ENCODE measurements at places on chromosomes 5 and 9.
A peak's percentile ranks its signal among the peaks of the same experiment; 100 is the strongest.

DNA sequence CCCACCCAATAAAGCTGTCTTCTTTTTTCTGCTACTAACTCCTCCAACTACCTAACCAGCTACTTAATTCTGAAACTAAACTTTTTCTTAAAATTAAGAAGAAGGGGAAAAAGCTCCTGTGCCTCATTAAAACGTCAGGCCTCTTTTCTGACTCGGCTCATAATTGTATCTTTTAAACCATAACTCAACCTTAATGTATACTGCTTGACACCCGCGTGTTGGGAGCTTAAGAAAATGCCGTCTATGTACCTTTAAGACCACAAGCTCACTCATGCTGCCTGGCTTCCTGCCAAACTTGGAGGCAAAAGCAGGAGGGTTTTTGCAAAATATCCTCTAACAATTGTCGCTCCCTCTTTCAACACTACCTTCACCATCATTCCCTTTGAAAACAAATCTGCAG is 5.0 kb downstream of the EBF1 start:
- peak; percentile 65 for DNase-seq

DNA sequence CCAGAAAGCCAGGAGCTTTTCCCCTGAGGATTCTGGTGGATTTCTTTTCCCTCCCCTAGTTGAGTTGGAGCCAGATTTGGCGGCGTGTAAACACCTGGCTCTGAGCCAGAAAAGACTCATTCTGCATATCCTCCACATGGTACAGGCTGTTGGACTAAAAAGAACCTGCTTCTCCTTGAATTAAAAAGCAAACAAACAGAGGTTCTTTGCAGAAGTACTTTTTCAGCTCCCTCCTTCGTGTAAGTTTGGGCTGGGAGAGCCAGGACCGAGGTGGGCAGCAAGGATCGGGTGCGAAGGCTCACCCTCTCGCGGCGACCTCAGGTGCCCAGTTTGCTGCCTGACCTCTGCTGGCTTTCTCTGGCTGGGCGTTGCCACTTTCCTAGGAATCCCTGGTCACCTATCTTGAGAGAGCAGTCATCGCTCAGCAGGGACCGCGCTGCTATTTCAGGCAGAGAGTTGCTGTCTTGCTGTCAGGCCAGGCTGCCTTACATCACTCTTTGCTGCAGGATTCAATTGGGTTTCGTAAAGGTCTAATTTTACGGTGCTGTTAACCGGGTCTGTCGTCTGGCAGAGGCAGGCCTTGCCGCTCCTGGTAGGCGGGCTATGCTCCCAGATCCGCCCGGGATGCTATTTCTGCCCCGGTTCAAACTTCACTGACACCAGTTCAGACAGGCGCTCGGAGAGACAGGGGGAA is 3.2 kb downstream of the PAPPA start:
- peak; percentile 88 for DNase-seq

DNA sequence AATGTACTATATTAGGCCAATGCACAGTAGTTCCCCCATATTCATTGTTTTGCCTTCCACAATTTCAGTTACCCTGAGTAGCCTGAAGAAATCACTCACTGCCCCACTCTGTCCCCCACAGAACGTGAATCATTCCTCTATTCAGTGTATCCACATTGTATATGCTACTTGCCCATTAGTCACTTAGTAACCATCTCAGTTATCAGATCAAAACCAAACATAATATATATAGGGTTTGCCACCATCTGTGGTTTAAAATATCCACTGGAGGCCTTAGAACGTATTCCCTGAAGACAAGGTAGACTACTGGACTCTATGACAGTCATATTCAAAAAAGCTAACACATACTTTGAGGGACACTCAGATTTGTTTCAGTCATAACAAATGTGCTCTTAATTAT is 465.7 kb upstream of the RGMB start:
- peak; percentile 60 for DNase-seq

- no peak for DNase-seq
Measured at GRCh38 chr5:56070851-56071465, 76.2 kb upstream of the IL6ST start.

GRCh38 chr5:19519448-19519847 is 468.6 kb downstream of the CDH18 start:
- no peak for DNase-seq

DNA sequence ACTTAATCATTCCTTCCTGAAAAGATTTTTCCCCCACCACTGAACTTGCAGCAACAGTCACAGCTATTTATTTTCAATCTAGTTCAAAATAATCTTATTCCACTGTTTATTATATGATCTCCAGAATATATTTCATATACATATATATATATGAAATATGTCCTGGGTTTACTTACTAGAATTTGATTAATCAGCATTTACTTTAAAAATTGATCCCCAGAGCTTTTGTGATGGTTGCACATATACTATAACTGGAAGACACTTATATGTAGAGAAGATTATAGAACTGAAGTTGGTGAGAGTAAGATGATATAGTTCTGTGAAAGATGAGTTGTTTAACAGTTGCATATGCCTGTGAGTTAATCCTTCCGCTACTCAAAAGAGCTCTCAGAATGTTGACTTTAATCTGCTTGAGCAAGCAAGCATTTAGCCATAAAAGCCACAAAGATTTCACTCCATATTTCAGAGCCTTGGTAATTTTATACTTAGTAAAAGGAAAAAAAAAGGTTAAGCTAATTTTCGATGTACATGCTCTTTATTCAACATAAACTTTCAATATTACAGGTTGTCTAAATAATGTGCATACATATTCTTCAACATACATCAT is 399.3 kb upstream of the CDH9 start:
- peak; percentile 65 for DNase-seq

GRCh38 chr9:112316258-112316943 is 17.0 kb downstream of the PTBP3 start:
- no peak for DNase-seq

- peak; percentile 73 for DNase-seq
Measured at GRCh38 chr9:4306066-4306776, 6.4 kb upstream of the GLIS3 start.

GRCh38 chr9:18848657-18849056 is 184.4 kb downstream of the SAXO1 start:
- no peak for DNase-seq

- peak; percentile 58 for DNase-seq
Measured at GRCh38 chr9:113602126-113603047, 138.9 kb downstream of the RGS3 start.
